ENCODE measurements at places on chromosomes 6 and 20.

GRCh38 chr20:32678948-32679347 lies 5.2 kb upstream of the C20orf203 start:
- DNase-seq = no peak

DNA sequence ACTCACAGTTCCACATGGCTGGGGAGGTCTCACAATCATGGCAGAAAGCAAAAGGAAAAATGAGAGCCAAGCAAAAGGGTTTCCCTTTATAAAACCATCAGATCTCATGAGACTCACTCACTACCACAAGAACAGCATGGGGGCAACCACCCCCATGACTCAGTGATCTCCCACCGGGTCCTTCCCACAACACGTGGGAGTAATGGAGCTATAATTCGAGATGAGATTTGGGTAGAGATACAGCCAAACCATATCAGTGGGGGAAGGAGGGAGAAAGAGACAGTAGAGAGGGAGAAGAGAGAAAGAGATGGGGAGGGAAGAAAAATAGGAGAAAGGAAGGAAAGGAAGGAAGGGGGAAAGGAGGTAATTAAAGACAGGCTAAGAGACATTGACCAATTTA lies 30.1 kb downstream of the GMDS start:
- DNase-seq = no peak

- no peak for DNase-seq
Measured at GRCh38 chr20:44706301-44707017, 8.7 kb upstream of the CCN5 start.

- no peak for DNase-seq
Measured at GRCh38 chr20:6696001-6696400, 71.5 kb upstream of the BMP2 start.

- no peak for DNase-seq
Measured at GRCh38 chr6:30847421-30847970, 36.8 kb upstream of the DDR1 start.

- DNase-seq = no peak
Measured at GRCh38 chr6:137727216-137727765, 139.8 kb upstream of the TNFAIP3 start.

DNA sequence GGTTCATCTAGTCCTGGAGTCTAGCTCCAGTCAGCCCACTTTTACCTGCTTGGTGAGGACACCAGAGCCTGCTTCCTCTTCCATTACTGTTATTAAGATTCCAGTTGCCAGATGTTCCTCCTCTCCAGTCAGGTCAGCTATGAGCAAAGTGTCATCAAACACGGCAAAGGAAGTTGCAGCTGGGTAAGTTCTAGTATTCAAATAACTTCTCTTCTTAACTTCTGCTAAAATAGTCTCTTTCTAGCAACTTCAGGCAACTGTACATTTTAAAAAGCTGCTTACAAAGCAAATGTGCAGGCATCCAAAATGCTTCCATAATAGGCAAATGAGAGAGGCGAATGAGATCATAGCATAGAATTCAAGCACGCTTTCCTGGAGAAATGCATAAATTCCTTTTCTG lies 18.4 kb upstream of the MRPS18A start:
- no peak for DNase-seq

DNA sequence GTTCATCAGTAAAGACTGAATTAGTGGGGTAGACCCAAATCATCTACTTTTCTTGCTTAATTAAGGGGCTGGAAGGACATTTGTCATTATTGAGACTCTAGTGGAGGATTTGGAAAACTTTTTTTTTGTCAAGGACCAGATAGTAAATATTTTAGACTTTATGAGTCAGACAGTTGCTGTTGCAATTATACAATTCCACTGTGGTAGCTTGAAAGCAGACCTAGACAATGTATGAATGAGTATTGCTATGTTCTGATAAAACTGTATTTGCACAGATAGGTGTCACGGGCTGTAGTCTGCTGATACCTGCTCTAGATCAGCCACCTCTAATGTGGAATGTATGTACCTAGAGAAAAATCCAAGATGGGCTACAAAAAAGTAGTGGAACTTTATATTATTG lies 175.0 kb downstream of the CARMIL1 start:
- no peak for DNase-seq

- DNase-seq = no peak
Measured at GRCh38 chr6:112571488-112572270, 224.5 kb downstream of the RFPL4B start.

GRCh38 chr20:1891263-1892118 lies 3.7 kb upstream of the SIRPA start:
- DNase-seq = no peak

Measured in CD4-positive, alpha-beta T cell treated with Interleukin-4 for 4 hours (primary cell).